ENCODE measurements at places on chromosomes 4 and X. TPM values are rescaled to one million over a fixed set of nuclear protein-coding genes. Genes with fewer than 3 reads are reported as not detected.

- DNase-seq = no peak
These were observed 21.0 kb downstream of the PLS3 start for GRCh38 chrX:115581759-115582615.

DNA sequence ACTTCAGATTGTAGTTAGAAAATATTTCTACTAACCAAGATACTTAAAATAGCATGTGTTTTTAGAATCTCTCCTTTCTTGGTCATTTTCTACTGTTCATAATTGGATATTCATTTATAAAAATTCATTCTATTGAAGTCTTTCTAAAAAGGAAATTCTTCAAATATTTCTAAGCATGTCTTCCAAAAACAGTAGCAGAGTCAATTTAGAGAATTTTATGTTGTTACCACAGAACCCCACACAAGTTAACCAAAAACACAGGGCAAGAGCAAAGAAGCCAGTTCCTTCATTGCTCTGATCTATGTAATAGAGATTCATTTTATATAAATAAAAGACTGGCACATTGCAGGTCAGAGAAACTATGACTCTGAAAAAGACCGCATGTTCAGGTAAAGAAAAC, 345.1 kb upstream of the PITX2 start:
- DNase-seq = no peak

DNA sequence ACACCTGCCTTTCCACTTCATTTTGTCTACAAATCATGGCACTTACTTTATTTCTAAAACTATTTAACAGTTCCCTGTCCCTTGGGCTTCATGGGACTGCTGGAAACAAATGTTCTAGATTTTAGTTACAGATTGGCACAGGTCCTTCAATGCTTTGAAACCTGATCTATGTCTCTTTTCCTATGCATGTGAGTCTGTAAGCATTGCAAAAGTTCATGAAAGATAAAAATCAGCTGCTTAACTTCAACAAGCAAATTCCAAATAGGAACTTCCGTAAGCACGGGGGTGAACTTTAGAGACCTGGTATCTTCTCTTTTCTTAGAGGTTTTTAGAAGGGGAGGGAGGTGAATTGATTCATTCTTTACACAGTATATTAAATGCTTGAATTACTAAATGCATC, 9.5 kb downstream of the LGI2 start:
- DNase-seq = no peak

Gene GRIA3
- total RNA-seq = 2.8 TPM

Gene SLC2A9
- total RNA-seq = 3.1 TPM

GRCh38 chr4:112075129-112075753, 70.0 kb upstream of the FAM241A start:
- no peak for DNase-seq

DNA sequence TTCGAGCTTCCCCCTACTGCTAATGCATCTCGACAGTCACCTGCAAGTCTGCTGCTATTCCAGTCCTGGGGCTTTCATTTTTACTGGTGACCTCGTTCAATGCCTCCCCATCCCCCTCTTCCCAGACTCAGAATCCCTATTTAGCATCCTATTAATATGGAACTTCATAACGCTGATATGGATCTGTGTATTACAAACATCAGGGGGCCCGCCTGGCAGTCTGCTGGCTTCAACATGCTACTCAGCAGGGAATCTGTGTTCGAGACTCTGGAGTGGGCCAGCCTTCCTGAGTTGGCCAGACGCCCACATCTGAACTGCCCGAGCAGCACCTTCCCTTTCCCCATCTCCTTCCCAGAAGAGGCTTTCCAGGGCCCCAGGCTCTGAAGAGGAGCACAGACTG, 173.9 kb upstream of the PPARGC1A start:
- no peak for DNase-seq

Gene NAAA
- 3.2 TPM for total RNA-seq

Gene TMPRSS11D
- total RNA-seq = not detected

GRCh38 chr4:10584042-10584441, 100.5 kb downstream of the CLNK start:
- no peak for DNase-seq

GRCh38 chrX:41604177-41604576, 84.6 kb upstream of the GPR34 start:
- no peak for DNase-seq

Gene MTCP1
- total RNA-seq = 15.4 TPM

GRCh38 chr4:173699841-173700475, 169.9 kb upstream of the HAND2 start:
- DNase-seq = no peak

GRCh38 chr4:99640676-99641075, 17.0 kb downstream of the C4orf54 start:
- no peak for DNase-seq

- no peak for DNase-seq
These were observed 133.7 kb upstream of the CPXCR1 start for GRCh38 chrX:88613338-88613737.

Gene PAGE2B
- not detected for total RNA-seq

DNA sequence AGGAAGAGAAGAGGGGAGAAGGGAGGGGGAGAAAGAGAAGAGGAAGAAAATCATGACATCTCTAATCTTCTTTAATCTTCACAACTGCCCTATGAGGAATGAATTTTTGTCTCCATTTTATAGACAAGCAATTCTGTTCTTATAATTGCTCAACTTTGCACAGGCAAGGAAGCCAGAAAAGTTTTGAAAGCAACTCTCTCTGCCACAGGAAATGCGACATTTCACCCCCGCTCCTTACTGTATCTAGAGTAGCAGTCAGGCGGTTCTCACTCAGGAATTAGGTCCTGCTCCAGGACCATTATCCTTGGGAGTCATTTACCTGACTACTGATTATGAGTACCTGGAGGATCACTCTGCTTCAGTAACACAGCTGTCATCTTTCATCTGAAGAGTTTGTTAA, 69.2 kb upstream of the FAM9A start:
- DNase-seq = no peak

GRCh38 chr4:177005674-177006230, 213.0 kb upstream of the VEGFC start:
- no peak for DNase-seq

GRCh38 chrX:30215357-30215843, at the start of gene MAGEB2:
Gene MAGEB2, plus strand, starts transcription at chrX:30215563. Its CDS starts 3,018 bp downstream, at chrX:30218581.
- DNase-seq = no peak

DNA sequence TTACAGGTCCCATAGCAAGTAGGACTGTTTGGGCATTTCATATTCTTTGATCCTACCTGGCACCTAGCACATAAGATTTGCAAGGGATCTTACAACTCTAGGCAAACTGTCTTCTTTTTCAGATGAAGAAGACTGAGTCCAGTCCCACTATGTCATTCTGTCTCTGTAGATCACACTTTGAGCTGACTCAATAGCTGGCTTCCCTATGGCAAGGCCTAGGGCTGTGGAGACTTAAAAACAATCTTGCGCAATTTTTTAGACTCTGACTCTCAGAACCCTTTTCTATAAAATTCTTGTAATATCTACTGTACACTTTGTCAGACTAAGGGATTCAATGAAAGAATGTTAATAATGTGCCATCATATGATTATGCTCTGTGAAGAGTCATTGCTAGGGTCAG, 26.7 kb downstream of the OTC start:
- no peak for DNase-seq

DNA sequence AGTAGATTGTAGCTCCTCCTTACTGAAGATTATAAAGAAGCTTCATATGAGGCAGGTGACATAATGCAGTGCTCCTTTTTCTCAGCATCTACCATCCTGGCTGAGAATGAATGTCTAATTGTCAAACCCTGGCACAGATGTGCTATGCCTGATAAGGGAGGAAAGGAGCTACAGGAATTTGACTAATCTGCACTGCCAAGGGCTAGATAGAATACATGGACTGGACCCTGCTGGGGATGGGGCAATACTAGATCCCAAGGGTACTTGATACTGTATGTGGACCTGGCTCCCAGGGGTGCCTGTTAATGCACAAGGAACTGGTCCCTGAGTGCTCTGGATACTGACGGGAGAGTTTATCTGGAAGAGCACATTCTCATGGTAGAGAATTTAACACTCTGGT, 362.2 kb upstream of the EMCN start:
- no peak for DNase-seq

Gene FGFBP2
- not detected for total RNA-seq

Data from progenitor cell of endocrine pancreas (in vitro differentiated cells).